ENCODE measurements at places on chromosomes 13 and 19. TPM values are rescaled to one million over a fixed set of nuclear protein-coding genes. Genes with fewer than 3 reads are reported as not detected.
A peak's percentile ranks its signal among the peaks of the same experiment; 100 is the strongest.

DNA sequence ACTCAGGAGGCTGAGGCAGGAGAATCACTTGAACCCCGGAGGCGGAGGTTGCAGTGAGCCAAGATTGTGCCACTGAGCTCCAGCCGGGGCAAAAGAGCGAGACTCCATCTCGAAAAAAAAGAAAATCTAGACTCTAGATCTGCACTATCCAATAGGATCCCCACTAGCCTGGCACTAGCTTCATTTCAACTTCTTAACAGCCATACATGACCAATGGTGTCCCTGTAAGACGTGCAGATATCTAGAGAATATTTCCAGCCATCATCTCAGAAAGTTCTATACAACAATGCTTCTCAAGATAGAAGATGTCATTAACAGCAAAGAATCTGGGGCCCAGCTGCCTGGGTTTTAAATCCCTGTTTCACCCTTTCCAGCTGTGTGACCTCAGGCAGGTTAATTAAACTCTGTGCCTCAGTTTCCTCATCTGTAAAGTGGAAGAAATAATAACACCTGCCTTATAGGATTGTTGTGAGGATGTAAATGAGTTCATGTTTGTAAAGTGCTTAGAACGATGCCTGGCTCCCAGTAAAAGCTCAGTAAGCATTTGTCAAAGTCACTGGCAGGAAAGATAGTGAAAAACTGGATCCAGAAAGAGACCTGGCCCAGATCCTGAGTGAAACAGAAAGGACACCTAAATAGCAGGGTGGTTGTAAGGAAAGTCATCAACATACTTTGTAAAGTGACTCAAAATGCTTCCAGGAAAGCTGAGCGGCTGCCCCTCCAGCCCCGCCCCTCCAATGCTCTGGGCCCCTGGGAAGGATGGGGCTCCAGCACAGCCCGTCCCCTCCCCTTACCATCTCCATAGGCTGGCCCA is 13.5 kb downstream of the WIZ start:
- H3K4me1 ChIP-seq = peaks cover 5% of the 10 kb centered on the region
- H3K36me3 ChIP-seq = no peaks in the 10 kb centered on the region
- H3K4me3 ChIP-seq = no peak overlapping the region
- no peak for DNase-seq

DNA sequence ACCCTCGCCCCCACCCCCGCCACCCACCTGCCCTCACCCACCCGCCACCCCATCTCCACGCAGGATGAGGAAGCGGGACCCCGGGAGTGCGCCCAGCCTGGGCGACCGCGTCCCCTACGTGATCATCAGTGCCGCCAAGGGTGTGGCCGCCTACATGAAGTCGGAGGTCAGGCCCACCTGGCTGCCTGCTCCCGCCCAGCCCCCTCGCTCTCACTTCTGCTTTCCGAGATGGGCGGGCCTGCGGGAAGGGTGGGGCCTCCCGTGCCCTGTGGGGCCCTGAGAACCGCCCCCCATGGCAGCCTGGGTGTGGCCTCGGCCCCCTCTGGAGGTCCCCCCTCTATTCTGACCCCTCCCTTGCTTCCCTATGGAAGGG is 3.1 kb upstream of the SPIB start:
- no peaks in the 10 kb centered on the region for H3K4me1 ChIP-seq
- no peaks in the 10 kb centered on the region for H3K36me3 ChIP-seq
- H3K4me3 ChIP-seq = no peak overlapping the region
- peaks cover 4% of the 10 kb centered on the region for H3K27me3 ChIP-seq
- DNase-seq = no peak
- no peak overlapping the region for H3K27ac ChIP-seq

GRCh38 chr13:41312176-41312500 is 1.1 kb downstream of the NAA16 start:
- peak overlapping the region; percentile 93 for H3K4me3 ChIP-seq
- H3K4me1 ChIP-seq = peaks cover 7% of the 10 kb centered on the region
- no peaks in the 10 kb centered on the region for H3K27me3 ChIP-seq
- DNase-seq = peak; percentile 52
- no peaks in the 10 kb centered on the region for H3K36me3 ChIP-seq

- no peak for DNase-seq
- H3K36me3 ChIP-seq = no peaks in the 10 kb centered on the region
- no peaks in the 10 kb centered on the region for H3K4me1 ChIP-seq
- no peak overlapping the region for H3K27ac ChIP-seq
Observed at GRCh38 chr13:94263038-94263437, 216.4 kb downstream of the DCT start.

DNA sequence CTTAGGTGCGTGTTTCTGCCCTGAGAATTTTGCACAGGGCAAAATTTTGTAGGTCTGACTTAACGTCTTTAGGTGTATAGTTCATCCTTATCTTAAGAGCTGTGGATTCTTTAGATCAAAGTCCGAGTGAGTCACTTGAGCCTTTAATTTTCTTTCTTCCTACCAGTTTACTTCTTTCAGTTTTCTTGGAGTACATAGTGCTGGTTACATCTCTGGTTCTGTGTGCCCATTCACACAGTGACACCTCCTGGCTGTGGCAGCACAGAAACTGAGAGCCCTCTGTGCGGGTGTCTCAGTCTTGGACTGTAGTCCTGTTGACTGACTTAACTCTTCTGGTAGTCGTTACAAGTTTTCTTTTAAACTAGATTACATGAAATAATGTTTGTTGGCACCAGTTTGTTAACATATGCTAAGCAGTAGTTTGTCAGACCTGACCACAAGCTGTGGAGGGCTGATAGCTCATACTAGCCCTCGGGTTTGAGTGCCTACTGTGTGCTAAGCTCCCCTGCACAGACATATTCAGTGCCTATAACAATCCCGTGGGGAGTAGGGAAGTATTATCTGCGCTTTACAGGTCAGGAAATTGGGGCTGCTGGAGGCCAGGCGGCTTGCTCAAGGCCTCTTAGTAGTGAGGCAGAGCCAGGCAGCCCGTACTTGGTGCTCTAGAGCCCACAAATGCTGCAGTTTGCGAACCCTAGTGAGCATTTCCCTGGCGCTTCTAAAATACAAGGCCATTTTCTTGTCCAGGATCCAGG is 1.6 kb downstream of the GATAD2A start:
- H3K4me3 ChIP-seq = peak overlapping the region; percentile 74
- DNase-seq = peak; percentile 55
- H3K36me3 ChIP-seq = peaks cover 2% of the 10 kb centered on the region
- H3K4me1 ChIP-seq = peaks cover 20% of the 10 kb centered on the region

DNA sequence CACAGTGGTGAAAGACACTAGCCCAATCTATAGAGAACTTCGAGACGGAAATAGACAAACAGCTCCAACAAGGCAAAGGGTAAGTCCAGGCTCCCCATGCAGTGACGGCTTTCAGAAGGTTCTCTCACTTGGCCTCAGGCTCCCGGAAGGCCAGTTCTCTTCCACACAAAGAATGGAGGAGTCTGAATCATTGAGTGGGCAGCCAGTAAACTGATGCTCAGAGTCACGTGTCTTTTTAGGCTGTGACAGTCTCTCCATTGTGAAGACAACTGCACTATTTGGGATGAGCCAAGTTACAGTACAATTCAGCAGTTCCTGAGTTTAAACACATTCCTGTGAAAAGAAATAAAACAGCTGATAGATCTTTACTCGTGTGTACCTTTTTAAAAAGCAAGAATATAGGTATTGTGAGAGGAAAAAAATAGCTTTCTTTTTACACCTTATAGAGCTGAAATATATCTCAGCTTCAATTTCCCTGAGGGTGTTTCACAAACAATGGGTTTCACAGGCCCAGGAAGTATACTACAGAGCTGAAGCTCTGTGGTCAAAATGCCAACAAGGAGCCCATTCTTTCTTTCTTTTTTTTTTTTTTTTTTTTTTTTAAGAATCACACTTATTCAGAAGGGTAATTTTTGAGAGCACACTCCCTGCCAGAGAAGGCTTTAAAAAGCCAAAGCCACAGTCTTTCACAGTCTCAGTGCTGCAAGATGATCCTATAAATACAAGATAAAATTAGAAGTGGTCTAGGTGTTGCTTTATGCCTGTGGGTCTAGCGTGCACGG is 135.1 kb downstream of the FREM2 start:
- DNase-seq = no peak
- H3K27ac ChIP-seq = no peak overlapping the region
- H3K27me3 ChIP-seq = no peaks in the 10 kb centered on the region
- no peaks in the 10 kb centered on the region for H3K4me1 ChIP-seq
- no peak overlapping the region for H3K4me3 ChIP-seq

DNA sequence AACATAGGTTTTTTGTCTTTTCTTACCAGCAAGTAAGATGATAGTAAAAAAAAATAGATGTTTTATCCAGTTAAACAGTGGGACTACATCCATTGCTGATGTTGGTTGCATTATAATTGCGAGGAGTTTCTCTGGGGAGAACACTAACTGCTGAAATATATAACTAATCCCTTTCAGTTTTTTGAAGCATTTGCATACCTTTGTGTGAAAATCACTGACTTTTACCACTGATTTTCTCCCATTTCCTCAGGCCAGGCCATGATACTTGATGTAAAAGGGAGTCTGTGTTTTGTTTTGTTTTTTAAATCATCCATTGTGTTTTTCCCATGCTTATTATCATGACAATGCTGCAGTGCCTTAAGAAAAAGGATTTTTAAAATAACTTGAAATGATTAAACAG is 699.5 kb downstream of the PCDH9 start:
- no peak overlapping the region for H3K4me3 ChIP-seq
- DNase-seq = no peak
- no peaks in the 10 kb centered on the region for H3K36me3 ChIP-seq
- H3K27ac ChIP-seq = no peak overlapping the region
- H3K4me1 ChIP-seq = no peaks in the 10 kb centered on the region

DNA sequence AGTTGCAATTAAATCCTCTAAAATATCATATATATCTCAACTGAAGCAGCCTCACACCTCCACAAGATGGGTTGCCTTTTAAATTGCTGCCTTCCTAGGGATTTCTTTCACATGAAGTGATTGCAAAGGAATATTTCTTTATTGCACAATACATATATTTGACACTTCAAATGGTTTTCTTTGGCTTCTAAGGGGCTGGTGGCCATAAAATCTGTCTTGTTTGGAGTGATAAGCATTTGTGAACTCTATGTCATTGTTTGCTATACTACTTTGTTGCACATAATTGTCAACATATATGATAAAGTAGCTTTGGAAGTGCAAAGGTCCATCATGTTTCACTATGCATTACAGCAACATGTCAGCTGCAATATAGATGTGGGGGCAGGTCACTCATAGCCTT is 2380.9 kb downstream of the PCDH9 start:
- no peaks in the 10 kb centered on the region for H3K36me3 ChIP-seq
- H3K27me3 ChIP-seq = no peaks in the 10 kb centered on the region
- H3K4me3 ChIP-seq = no peak overlapping the region
- no peaks in the 10 kb centered on the region for H3K4me1 ChIP-seq
- no peak for DNase-seq
- H3K27ac ChIP-seq = no peak overlapping the region

DNA sequence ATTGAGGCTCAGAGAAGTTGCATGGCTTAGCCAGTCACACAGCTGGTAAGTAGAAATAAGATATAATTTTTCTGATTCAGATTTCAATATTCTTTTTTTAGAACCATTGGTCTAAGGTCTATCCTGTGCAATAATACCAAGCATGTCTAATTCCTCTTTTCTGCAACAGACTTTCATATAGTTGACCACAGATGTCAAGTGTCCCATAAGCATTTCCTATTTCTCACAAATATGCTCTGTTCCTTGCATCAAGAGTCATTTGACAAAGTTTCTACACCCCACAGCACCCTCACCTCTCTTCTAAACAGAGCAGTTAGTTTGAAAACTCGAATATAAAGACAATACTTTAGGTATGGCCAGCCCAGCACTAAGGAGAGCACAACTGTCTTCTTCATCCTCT is 26.8 kb upstream of the SACS start:
- no peak for DNase-seq
- no peak overlapping the region for H3K27ac ChIP-seq
- no peak overlapping the region for H3K4me3 ChIP-seq

DNA sequence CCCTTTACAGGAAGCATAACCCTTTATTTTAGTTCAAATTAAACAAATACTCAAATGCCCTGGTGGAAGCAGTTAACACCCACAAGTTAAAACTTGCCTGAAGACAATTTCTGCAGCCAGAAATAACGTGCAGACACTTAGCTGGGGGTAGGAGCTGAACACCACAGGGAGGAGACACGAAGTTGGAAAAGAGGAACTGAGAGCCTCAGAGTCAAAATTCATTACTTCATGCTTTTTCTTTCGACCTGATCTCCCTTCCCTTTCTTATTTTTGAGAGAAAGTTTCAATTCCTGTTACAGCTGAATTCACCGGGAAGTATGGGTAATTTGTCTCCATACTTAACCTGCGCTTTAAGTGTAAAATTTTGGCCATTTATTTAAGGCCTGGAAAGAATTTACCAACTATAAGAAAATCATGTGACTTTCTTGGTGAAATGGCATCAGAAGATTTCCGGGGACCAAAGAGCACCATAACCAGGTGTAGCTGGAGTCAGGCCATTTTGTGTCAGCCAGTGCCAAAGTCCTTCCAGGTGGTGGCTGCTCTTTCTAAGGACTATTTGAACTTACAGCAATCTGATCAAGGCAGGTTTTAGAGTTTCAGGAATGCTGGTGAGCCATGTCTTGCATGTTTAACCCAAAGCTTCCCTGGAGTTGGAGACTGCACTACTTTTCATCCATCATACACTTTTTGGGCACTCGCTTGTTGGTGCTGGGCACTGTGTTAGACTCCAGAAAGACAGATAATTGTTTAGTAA is 46.5 kb upstream of the RCBTB2 start:
- no peak for DNase-seq
- H3K27ac ChIP-seq = no peak overlapping the region
- H3K4me3 ChIP-seq = no peak overlapping the region
- no peaks in the 10 kb centered on the region for H3K4me1 ChIP-seq

DNA sequence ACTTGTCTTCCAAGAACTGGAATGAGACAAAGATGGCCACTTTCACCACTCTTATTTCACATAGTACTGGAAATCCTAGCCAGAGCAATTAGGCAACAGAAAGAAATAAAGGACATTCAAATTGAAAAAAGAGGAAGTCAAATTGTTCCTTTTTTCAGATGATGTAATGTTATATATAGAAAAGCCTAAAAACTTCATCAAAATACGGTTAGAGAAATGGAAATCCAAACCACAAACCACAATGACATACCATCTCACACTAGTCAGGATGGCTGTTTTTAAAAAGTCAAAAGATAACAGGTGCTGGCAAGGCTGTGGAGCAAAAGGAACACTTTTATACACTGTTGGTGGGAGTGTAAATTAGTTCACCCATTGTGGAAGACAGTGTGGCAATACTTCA is 113.3 kb upstream of the SPRY2 start:
- H3K4me3 ChIP-seq = no peak overlapping the region
- peak; percentile 70 for DNase-seq
- no peaks in the 10 kb centered on the region for H3K27me3 ChIP-seq
- no peak overlapping the region for H3K27ac ChIP-seq
- H3K36me3 ChIP-seq = no peaks in the 10 kb centered on the region

Gene GAS6
- polyA plus RNA-seq = 301 TPM

Gene LTBP4
- polyA plus RNA-seq = 31.7 TPM

Gene ZNF28
- 11.4 TPM for polyA plus RNA-seq

Gene GPALPP1
- 21.7 TPM for polyA plus RNA-seq

Gene CCL25
- not detected for polyA plus RNA-seq

Gene NANOS3
- not detected for polyA plus RNA-seq

Gene NXNL1
- not detected for polyA plus RNA-seq

Measured in fibroblast of lung (primary cell).